Epithelial cell of esophagus (primary cell): ENCODE measurements at places on chromosomes 6 and 20.

DNA sequence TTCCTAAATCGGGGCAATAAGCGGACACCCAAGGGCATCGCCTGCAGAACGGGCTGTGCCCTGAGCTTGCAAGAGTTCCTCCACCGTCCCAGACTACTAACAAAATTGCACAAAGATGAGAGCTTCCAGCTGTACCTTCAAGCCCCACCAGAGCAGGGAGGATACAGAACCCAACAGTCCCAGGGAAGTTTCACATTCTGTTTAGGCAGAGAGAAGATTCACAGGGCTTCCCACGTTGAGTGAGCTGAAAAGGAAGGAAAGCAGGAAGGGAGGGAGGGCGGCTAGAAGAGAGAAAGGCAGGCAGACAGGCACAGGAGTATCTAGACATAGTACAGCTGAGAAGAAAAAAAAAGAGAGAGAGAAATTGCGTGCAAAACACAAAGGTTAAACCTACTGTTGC is 112.6 kb upstream of the AFDN start:
- DNase-seq: no peak

DNA sequence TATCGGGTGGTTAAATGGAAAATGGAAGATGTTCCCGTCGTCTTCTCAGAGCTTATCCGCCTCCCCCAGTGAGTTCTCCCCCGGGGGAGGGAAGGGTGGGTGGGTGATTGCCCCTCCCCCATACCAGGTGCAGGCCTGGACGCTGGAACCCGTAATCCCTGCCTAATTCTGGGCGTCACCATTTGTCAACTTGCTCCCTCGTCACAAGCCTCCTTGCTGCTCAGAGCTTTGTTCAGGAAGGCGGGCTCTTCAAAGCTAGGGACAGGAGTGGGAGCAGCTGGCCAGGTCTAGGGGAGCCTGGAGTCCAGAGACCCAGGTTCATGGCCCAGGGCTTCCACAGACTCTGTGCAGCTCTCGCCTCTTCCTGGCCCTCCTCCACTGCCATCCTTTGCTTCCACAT is 25.6 kb downstream of the CDH22 start:
- no peak for DNase-seq

- DNase-seq: no peak
Observed at GRCh38 chr20:32190616-32191415, 16.7 kb downstream of the PLAGL2 start.

DNA sequence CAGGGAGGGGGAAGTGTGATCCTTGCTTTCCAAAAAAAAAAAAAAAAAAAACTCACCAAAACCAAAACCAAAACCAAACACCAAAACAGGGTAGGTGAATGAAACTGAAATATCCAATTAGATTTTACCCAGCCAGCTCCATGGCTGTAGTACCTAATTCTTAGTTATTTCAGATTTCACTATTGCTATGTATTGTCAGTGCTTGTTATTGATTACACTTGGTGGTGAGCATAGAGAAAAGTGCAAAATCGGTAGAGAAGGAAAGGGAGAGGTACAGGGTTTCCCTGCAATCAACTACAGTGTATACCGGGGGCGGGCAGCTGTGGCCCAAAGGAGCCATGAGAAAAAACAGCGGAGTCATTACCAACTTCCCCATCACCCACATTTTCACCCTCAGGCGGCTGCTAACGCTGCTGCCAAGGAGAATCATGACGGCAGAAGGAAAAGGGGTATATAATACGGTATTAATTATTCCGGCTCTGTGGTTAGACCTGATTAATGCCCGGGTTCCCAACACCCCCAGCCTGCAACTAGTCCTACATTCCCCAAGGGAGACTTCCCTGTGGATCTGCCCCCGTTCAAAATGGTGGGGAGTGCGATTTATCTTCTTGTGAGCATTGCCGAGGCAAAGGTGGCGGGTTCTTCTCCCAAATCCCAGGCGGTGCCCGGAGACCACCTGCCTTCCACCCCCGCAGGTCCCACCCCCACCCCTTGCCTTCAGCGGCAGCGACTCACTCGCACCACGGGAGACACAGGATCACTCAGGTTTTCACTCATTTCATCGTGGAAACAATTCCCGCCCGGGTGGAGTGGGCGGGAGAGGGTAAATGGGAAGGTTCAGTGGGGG is at the start of gene C6orf62:
TSS of gene C6orf62 (minus strand) at position 30 of the 847 bp plus-strand sequence. CDS start 486 bp downstream, outside the sequence.
- peak; percentile 75 for DNase-seq

GRCh38 chr20:44038681-44039123 is 124.0 kb downstream of the TOX2 start:
- DNase-seq: no peak

DNA sequence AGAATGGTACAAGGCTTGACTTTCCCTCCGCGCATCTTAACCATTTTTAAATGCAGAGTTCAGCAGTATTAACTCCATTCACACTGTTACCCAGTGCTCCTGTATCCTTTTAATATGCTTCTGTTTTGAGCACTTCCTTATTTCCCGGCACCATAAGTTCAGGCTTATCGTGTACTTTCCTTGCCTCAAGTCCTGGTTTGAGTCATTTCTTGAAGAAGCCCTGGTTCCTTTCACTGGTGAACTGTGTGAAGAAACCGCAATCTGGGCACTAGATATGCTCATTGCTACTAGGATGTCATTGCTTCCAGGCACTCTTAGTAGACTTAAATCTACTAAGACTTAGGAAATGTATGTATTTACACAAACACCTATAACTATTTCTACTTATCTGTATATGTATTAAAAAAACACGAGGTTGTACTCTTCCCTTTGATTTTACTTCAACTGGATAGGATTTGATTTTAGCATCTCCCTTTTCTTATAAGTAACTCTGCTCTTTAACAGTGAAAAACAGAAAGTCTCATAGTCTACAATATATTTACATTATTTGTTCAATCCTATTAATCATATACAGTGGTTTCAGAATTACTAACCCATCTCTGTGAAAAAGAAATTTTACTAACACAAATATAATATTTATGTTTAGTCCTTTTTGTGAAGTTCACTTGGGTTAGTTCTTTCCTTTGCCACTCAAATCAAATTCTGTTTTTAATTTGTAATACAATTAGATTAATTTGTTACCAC is 135.5 kb downstream of the CDKAL1 start:
- no peak for DNase-seq

DNA sequence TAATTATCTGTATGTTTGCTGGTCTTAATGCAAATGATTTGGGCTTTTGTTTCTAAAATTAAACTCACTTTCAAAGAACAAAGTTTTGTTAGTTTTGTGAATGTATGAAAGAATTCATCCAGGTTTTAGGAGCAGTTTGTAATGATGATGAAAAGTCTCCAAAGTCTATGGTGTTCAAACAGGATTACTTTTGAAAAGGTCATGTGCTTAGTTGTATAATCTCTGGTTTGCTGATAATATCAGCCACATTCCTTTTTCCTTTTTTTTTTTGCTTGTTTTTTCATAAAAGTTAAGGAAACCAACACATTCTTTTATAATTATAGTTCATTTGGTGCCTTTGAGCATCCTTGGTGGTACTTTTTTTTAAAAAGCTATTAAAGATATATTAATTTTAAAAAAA is 88.9 kb downstream of the RTN4IP1 start:
- no peak for DNase-seq

- peak; percentile 54 for DNase-seq
Observed at GRCh38 chr20:38890497-38890818, 35.8 kb upstream of the FAM83D start.

GRCh38 chr6:22020299-22021003 is 276.4 kb downstream of the PRL start:
- DNase-seq: no peak

- DNase-seq: no peak
Observed at GRCh38 chr6:36980876-36981619, 4.9 kb downstream of the MTCH1 start.

- DNase-seq: no peak
Observed at GRCh38 chr20:36145877-36146707, 8.4 kb upstream of the EPB41L1 start.

DNA sequence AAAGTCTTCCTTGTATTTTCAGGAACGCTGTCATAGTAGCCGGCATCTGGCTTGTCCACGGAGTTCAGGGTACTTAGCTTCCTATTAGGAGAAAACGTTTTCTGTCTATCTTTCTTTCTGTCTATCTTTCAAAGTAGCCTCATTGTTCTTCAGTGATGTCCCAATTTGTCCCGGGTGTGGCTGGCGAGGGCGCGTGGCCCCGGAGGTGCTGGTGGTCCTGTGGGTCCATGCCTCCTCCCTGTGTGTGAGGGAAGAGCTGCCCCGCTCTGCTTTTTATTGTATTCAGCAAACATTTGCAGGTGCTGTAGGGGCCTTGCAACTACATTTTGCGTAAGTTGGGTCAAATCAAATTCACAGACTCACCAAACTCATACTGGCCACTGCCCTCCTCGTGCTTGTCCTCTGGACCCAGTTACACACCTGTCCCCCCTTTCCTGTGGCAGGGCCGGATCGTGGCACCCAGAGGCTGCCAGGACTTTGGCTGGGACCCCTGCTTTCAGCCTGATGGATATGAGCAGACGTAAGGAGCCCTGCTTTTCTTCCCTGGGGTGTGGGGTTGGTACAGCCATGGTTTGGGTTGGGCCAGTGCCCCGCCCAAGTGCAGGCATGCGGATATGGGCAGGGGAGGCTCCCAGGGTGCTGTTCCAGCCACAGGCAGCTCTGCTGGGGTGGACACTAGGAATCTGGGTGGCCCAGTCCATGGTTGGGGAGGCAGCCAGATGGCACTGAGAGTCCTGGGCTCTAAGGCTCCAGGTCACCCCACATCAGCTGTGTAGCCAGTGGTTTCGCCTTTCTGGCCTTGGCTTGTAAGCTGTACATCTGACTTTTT is 12.3 kb downstream of the ITPA start:
- DNase-seq: peak; percentile 56

DNA sequence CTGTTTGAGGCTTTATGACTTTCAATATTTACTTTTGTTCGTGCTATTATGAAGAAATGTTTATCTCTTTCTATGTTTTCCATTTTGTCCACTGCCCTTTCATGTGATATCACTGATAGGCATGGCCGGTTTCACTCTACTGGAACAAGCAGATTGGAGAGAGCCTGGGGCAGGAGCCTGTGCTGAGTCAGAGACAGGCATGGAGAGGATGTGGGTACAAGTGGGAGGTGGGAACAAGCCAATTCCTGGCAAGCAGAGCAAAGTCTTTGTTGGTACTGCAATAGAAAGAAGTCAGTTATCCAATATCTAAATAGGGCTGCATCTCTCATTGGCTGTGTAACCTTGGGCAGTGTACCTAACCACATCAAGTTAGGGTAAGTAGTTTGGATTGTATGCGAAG is 545.6 kb upstream of the MAP3K7 start:
- DNase-seq: peak; percentile 45

GRCh38 chr20:20267685-20268370 is 100.1 kb upstream of the INSM1 start:
- DNase-seq: no peak

DNA sequence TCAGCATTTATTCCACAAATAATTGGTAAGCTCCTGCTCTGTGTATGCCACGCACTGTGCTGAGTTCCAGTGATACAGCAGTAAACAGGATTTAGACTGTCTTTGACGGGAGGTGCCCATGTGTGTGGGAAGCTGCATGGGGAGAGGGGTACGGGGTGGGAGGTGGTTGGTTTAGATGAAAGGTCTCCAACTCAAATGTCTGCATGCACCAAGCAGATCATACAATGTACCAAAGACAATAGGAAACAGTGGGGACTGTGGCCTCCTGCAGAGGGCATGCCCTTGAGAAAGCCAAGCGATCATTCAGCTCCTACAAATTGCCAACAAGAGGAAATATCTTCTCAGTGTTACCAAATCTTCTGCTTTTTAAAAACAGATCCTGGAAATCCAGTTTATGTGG is 36.1 kb downstream of the SLC22A2 start:
- no peak for DNase-seq

- peak; percentile 36 for DNase-seq
Observed at GRCh38 chr6:106574741-106575458, 54.4 kb downstream of the RTN4IP1 start.

- no peak for DNase-seq
Observed at GRCh38 chr6:33827546-33828451, 24.0 kb upstream of the MLN start.

DNA sequence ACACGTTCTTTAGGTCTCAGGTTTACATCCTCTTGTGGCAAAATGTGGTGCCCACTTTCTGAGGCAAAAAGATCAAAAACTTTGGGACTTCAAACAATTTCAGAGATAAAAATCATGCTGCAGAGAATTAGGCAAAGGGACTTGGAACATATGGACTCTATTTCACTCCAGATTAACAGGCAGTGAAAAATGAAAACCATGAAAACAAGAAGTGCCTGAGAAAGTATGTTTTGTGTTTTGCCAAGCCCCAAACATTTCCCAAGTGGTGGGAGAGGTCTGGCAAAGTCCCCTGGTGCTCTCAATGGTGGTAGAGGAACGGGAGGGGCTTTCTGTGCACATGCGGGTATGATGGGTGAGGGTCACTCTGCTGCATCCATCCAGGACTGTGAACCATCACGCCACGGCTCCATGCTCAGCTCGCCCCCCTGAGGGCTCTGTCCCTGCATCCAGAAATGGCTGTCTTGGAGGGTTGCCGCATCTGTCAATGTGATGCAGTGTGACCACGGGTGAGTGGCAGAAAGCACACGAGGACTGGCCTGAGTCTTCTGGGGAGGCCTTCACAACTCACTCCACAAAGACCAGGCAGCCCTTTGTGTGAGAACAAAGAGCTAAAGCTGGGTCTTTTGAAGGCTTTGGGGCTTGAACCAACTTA is 43.2 kb upstream of the TBC1D7 start:
- DNase-seq: no peak

- DNase-seq: peak; percentile 69
Observed at GRCh38 chr6:15491255-15491985, 171.4 kb downstream of the DTNBP1 start.

- peak; percentile 14 for DNase-seq
Observed at GRCh38 chr6:45949256-45949655, 66.4 kb downstream of the CLIC5 start.

DNA sequence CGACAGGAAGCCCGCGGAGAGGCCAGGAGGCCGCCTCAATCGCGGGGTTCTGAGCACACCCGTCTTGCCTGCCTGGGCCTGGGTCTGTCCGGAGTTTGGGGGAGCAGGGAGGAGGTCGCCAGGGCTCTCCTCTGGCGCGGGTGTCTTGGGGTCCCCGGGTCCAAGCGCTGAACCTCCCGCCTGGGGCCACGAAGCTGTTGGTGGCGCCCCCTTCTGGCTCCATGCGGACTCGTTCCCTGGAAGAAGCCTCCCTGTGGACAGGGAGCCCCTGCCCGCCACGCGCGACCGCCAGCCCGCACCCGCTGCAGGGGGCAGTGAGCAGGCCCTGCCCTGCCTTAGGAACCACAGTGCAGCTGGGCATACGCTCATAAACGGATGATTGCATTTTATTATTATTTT is 44.7 kb downstream of the MCUR1 start:
- DNase-seq: no peak

GRCh38 chr6:137519629-137520176 is 25.5 kb upstream of the OLIG3 start:
- DNase-seq: no peak

DNA sequence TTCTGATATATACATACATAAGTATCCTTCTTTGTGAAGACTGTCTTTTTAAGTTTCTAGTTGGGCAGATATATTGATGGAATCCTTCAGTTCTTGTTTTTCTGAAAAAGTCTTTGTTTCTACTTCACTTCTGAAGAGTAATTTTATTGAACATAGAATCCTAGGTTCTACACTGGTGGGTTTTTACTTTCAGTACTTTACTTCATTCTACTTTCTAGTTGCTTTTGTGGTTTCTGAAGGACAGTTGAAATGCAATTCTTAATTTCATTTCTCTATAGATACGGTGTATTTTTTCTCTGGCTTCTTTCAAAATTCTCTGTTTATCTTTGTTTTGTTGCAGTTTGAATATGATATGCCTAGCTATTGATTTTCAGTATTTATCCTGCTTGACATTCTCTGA is 105.3 kb downstream of the HMGCLL1 start:
- no peak for DNase-seq
